ENCODE measurements at places on chromosomes 7 and 10. TPM values are rescaled to one million over a fixed set of nuclear protein-coding genes. Genes with fewer than 3 reads are reported as not detected.
A peak's percentile ranks its signal among the peaks of the same experiment; 100 is the strongest.

DNA sequence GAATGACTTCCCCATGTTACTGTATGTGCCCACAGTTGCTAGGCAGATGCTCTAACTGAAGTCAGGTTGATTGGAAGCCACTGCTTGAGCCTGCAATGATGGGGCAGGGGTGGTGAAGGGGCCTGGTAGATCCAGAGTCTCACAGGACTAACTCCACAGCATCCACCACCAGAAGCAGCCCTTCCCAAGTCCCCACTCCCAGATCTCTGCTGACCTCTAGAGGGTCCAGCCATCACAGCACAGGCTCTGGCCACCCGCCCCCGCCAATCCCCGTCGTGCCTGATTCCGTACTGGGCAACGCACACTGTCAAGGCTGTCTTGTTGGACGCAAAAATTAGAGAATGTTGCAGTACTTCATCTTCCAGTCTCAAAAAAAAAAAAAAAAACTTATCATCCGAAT lies 136.8 kb upstream of the PDE1C start:
- H3K36me3 ChIP-seq, result no peaks in the 10 kb centered on the region
- H3K27ac ChIP-seq, result no peak overlapping the region
- no peak overlapping the region for H3K4me3 ChIP-seq
- peak; percentile 3 for DNase-seq
- H3K4me1 ChIP-seq, result no peaks in the 10 kb centered on the region

DNA sequence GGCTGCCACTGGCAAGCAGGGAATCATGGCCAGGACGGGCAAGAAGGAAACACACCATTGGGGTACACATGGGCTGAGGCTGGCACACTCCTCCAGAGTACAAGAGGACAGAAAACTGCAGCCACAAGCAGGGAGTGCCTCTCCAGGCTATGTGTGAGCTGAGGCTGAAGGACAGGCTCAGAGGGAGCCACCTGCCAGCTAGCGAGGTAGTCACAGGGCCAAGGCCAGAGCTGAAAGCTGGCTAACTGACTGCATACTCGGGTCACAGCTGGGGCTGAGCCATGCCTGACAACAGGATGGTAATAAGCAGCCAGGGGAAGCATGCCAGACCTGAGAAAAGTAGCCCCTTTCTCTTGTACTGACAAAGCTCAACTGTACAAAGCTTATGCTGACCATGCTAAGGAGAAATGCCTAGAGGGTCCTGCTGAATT lies 52.0 kb downstream of the KIF5B start:
- H3K4me1 ChIP-seq, result peaks cover 3% of the 10 kb centered on the region
- DNase-seq, result no peak
- no peaks in the 10 kb centered on the region for H3K27me3 ChIP-seq
- H3K36me3 ChIP-seq, result peaks cover 12% of the 10 kb centered on the region
- no peak overlapping the region for H3K27ac ChIP-seq

GRCh38 chr10:130409331-130409730 lies 273.1 kb downstream of the GLRX3 start:
- DNase-seq, result no peak
- H3K4me3 ChIP-seq, result no peak overlapping the region
- no peaks in the 10 kb centered on the region for H3K36me3 ChIP-seq

- H3K4me1 ChIP-seq, result no peaks in the 10 kb centered on the region
- H3K36me3 ChIP-seq, result no peaks in the 10 kb centered on the region
- no peak overlapping the region for H3K4me3 ChIP-seq
- H3K27ac ChIP-seq, result no peak overlapping the region
- H3K27me3 ChIP-seq, result peaks cover 18% of the 10 kb centered on the region
- DNase-seq, result no peak
These were observed 8.6 kb downstream of the ZNF467 start for GRCh38 chr7:149764481-149765398.

DNA sequence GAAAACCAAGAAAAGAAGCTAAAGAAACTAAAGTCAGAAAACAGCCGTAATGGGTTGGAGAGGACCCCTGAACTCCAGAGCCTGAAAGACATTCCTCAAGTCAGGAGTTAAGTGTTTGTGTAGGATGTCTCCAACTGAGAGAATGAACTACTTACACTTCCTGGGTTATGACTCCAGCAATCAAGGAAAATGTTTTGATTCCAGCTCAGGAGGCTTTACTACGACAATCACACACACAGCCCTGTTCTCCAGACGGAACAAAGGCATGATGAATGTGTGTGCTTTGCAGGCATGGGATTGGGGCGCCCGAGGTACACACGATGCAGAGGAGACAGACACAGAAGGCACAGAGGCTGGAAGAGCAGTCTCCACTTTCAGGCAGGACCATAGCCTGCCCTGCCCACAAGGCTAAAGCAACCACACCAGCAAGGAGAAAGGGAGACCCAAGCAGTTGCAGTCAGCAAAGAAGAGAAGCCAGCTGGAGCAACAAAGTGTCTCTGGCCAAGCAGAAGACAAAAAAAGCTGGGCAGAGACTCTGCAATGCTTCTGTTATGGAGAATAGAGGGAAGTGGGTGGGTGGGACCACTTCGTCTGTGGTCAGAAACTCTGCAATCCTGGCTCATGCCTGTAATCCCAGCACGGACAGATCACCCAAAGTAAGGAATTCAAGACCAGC lies 89.1 kb downstream of the GRB10 start:
- no peak overlapping the region for H3K27ac ChIP-seq
- H3K4me1 ChIP-seq, result peaks cover 3% of the 10 kb centered on the region
- H3K4me3 ChIP-seq, result no peak overlapping the region
- H3K27me3 ChIP-seq, result no peaks in the 10 kb centered on the region

Gene NOS3
- total RNA-seq, result 0.28 TPM

All from IMR-90 (cell line).